ENCODE measurements at places on chromosomes 5 and 9. TPM values are rescaled to one million over a fixed set of nuclear protein-coding genes. Genes with fewer than 3 reads are reported as not detected.

Gene MEGF9
- 13.0 TPM for total RNA-seq

Gene SLC44A1
- 37.7 TPM for total RNA-seq

Gene AIF1L
- total RNA-seq, result 39.7 TPM

DNA sequence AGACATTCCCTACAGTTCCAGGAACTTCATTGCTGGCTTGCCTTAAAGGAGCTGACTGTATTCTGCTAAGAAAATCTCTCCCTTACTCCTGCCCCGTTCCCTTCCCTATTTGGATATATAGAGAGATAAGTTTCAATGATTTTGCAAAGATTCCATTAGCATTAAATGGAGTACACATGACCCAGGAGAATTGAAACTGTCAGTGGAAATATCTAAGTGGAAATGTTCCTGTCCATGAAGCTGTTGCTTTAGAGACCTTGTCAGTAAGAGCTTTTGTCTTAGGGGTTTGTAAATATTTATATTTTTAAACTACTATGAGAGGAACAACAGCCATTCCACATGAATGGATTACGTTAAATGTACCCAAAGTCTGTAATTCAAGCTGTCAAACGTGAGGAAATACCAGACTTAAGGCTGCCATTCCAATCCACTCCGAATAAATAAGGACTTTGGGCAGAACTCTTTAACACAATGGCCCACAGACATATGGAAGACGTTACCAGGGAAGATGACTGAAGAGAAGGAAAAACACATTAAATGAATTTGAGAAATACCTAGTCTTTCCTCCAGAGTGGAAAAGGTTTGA is 387.1 kb upstream of the PAPPA start:
- no peak for DNase-seq

GRCh38 chr5:129094924-129095899 is 663 bp downstream of the ISOC1 start:
- peak; percentile 24 for DNase-seq

DNA sequence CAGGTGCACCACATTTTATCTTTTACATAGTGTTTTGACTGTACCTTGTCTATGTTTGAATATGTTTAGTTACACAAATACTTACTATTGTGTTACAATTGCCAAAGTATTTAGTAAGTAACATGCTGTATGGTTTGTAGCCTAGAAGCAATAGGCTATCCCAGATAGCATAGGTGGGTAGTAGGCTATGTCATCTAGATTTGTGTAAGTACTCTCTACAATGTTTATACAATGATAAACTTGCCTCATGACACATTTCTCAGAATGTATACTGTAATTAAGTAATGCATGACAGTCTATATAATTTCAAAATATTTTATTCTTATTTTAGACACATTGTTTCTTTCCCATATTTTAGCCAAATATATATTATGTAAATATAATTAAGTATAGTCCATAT is 836.8 kb upstream of the CDH9 start:
- DNase-seq, result no peak

DNA sequence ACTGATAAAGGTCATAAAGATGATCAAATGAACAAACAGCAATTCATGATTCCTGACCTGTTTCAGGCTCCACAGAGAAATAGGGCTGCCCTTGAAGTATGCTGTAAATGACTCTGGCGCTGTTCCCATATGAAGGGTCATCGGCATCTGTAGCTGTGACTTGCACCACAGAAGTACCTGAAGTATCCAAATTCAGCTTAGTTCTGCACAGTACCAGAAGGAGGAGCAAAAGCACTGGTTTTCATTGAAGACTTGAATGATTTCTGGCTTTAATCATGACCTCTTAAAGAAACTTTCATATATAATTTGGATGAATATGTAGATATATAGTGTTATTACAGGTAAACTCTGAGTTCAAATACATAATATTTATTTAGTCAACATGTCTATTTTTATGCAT is 109.1 kb downstream of the CDH10 start:
- DNase-seq, result no peak

DNA sequence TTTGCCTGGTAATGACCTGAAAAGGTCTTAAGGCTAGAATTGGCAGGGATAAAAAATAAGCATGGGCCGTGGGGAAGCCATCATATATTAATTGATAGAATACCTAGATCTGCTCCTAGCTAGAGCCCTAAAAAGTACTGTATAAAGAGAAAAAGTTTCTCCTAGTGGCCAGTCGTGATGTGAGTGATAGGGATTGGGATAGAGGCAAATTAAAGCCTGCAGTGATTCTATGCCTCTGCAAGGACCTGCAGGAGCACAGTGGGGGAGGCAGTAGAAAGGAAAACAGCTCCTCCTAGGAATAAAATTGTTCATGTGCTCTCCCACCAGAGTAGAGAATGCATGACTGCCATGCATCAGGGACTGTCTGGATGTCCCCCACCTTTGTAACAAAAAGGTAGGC is 56.2 kb upstream of the FTMT start:
- no peak for DNase-seq

- DNase-seq, result peak; percentile 52
Measured at GRCh38 chr9:20981486-20981885, 50.0 kb downstream of the HACD4 start.

- DNase-seq, result no peak
Measured at GRCh38 chr9:123112015-123112975, 78.8 kb downstream of the GPR21 start.

GRCh38 chr9:37390759-37391158 is 31.7 kb upstream of the GRHPR start:
- no peak for DNase-seq

GRCh38 chr9:117916291-117916690 is 212.1 kb downstream of the TLR4 start:
- no peak for DNase-seq

DNA sequence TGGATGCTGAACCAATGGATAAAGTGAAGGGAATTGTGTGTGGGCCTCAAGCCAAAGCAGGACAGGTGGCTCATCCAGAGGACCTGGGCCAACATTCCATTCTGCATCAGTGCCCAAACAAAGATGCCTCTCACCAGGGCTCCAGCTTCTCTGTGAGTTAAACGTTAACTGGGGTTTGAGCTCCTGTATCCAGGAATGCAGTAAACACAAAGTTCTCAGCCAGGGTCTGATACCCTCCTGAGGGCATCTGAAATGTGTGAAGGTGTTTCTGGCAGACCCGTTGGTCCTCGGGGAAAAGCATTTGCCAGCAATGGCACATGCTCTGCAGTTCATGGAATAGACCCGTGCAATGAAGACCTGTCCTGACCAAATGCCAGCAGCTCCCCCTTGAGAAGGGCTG is 33.9 kb upstream of the AOPEP start:
- no peak for DNase-seq

- peak; percentile 80 for DNase-seq
Measured at GRCh38 chr5:150801117-150801927, 22.8 kb downstream of the SMIM3 start.

- no peak for DNase-seq
Measured at GRCh38 chr5:95823218-95823737, 752 bp upstream of the GLRX start.

GRCh38 chr5:71887680-71888079 is 168.6 kb downstream of the CARTPT start:
- DNase-seq, result peak; percentile 66

Measured in endothelial cell of umbilical vein (primary cell).